ENCODE measurements at places on chromosomes 5 and 9.

DNA sequence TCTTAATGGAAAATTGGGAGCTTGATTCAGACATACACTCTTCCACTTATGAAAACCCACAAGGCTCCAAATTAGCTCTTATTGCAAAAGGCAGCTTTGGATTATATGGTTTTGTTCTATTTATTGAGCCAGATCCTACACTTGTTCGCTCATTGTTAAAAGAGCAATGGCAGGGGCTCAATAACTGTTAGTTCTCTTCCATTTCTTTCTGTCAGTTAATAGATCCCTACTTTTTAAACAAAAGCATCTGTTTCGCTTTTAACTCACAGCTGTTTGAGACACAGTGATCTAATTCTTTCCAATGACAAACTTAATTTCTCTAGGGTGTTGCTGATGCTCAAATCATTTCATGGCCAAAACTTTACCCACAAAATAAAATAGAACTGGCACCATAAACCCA, 11.7 kb downstream of the C5 start:
- no peak for DNase-seq

- DNase-seq: no peak
Observed at GRCh38 chr5:27814983-27815382, 776.6 kb upstream of the CDH9 start.

GRCh38 chr5:112492291-112492690, 73.2 kb upstream of the EPB41L4A start:
- no peak for DNase-seq

DNA sequence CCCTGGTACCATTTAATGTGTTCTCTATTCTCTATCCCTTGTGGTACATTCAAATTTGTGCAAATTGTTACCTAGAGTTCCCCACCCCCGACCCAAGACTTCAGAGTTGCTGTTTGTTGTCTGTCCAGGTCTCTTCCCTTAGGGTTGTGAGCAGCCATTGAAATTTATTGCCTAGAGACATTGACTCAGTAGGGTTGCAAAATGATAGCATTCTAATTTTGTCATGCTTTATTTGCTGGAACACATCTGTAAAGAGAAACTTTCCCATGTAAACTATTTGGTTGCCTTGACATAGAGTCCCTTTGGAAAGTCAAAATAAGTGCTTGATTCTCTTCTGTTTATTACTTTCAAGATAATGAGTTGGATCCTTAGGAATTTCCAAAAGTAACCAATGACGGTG, 91.7 kb upstream of the KLF9 start:
- no peak for DNase-seq

DNA sequence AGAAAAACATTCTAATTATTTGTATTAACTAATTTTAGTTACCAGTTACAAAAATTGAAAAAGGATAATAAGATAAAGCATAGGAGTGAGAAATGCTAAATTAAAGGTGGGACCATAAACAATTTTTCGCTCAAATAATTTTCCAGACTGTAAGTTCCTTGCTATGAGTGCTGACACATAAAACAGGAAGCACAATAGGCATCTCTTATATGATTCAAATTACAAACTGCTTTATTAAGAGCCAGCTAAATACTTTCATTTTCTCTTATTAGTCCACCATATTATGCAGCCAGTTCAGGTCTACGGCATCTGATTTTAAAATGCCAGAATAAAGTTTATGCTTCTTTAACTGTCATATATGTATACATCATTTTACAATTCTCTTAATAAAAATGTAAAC, 4.4 kb downstream of the RC3H2 start:
- DNase-seq: no peak
